Mammary epithelial cell (primary cell): ENCODE measurements at places on chromosomes 12 and 14. TPM values are rescaled to one million over a fixed set of nuclear protein-coding genes. Genes with fewer than 3 reads are reported as not detected.

DNA sequence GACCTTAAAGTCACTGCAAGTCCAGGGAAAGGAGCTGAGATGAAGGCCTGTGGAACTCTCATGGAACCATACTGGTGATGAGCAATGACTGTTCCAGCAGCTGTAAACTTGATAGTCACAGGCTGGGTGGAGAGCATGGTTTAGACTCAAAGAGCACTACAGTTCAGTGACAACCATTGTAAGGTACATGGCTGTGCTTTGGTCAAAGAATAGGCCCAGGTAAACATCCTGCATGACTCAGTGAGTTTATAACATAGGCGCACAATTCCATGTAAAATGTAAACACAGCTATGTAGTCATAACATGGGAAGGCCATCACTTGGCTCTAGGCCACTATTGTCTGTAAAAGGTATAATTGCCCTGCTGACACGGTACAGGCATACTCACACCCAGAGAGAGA lies 119.3 kb upstream of the FSCB start:
- no peak for DNase-seq

- DNase-seq: no peak
Observed at GRCh38 chr12:108358580-108358965, 19.5 kb upstream of the CMKLR1 start.

GRCh38 chr12:108313241-108313605 lies 25.9 kb downstream of the CMKLR1 start:
- no peak for DNase-seq

DNA sequence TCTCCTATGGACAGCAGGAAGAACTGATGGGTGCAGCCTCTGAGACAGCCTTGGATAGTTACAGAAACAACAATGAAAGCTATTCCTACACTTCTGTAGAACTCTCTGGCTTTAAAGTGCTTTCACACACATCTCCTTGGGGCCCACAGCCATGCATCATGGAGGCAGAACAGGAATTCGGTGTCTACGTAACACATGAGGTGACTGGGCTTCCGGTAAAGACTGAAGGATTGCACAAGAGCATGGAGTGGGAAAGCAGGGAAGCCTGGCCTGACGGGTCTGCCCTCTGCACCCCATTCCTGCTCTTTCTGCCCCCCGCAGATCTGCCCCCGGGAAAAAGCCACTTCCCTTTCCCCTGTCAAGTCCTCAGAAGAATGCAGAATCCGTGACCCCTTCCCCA lies 82.6 kb downstream of the VWF start:
- no peak for DNase-seq

GRCh38 chr12:119019166-119019565 lies 37.8 kb downstream of the SRRM4 start:
- no peak for DNase-seq

DNA sequence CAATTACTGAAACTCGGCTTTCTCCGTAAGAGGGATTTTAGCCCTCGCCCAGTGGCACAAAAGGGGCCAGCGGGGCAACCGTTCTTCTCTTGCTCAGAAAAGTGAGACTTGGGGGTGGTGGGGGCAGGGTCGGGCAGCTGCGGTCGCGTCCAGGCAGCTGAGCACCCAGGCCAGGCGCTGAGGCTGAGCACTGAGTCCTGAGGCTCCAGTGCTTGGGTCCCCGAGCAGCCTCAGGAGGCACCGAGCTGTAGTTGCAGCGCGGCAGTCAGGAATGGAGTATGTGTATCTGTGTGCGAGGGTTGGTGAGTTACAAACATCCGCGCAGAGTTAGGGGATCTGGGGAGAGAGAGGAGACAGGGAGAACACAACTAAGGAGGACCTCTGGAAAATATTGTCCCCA lies 4.1 kb upstream of the HOXC6 start:
- DNase-seq: no peak

GRCh38 chr12:111099186-111099585 lies 178.8 kb upstream of the MYL2 start:
- DNase-seq: no peak

DNA sequence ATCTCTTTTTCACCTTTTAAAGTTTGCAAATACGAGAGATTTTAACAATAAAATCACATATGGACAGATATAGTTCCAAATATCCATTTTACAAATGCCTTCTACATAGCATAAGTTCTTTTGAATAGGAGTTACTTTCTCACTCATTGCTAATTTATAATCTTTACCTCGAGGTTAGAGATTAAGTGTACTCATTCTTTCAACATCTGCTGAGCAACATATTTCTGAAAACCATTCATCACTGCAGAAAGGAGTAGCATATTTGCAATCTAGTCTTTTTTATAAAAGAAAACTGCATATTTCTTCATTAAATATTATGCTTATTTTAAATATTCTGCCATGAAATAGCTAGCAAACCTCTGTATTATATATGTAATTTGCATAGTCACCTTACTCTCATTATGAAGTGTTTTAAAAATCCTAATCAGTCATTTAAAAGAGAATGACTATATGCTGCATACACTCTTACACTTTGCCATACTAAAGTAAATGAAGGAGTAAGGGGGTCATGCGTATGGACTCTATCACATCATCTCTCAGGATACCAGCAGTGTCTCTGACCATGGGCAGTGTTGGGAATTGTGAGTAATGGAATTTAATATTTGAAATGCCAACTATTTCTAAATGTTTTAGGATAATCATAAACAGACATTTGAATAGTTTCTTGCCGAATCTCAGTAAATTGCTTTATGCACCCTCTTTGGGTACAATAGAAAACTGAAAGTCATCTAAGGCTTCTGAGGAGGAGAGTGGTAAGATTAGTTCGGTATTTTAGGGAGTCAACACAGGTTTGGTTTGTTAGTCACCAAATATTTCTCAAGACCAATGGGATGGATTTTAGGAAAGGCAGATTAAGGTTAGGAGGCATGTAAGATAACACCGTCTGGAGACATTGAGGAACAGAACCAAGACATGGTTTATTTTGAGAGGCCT lies 524.8 kb upstream of the ATP2B1 start:
- DNase-seq: no peak

- DNase-seq: no peak
Observed at GRCh38 chr14:96581026-96581425, 78.8 kb downstream of the PAPOLA start.

DNA sequence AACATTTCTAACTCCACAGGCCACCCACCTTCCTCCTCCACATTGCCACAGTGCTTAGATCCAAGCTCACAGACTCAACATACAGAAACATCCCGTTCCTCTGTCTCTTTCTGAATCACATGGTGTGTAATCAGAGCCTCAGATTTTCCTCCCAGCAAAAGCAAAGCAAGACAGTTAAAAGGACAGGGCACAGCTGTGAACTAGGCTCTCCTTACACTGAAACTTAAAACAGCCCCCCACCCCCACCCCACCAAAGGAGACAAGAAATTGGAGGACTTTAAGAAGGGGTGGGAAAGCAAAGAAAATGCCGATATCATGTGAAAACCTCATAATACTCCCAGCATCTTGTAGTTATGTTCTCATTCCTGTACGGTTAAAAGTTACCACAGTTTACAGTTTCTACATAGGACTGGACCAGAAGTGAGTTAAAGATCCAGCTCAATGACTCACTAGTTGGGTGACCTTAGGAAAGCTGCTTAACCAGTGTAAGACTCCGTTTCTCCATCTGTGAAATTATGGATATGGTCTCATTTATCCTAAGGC lies 4.8 kb downstream of the YBX3 start:
- peak; percentile 61 for DNase-seq

DNA sequence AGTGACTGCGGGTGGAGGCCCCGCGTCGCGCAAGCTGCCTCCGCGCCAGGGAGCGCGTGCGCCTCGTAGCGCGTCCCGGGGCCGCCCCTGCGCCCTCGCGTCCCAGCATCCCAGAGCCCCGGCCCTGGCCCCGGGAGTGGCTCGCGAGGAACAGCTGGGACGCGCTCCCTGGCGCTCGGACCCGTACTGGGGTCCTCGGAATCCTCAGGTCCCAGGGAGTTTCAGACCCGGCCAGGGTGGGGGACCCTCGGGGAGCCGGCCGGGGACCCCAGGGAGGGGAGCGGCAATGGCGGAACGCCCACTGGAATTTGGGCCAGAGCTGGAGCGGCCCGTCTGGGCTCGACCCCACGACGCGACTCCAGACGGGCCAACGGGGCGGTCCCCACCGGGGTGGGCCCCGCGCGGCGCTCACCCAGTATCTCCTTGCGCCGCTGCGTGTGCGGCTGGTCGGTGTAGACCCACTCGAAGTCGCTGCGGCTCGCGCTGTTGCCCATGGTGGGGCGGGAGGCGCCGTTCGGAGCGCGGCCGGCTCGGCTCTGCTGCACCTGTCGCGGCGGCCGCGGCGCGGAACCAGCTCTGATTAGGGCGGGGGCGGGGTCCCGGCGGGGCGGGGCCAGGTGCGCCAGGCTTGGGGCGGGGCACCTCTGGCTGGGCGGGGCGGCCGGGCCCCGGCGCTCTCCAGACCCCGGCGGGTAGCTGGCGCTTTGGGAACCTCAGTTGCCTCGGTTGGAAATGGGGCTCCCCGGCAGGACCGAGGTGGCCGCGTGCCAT lies at the start of gene DEGS2:
Gene DEGS2, minus strand, starts transcription at position 552 of the 771 bp plus-strand sequence. Its CDS starts 58 bp downstream, at position 494.
- DNase-seq: no peak

DNA sequence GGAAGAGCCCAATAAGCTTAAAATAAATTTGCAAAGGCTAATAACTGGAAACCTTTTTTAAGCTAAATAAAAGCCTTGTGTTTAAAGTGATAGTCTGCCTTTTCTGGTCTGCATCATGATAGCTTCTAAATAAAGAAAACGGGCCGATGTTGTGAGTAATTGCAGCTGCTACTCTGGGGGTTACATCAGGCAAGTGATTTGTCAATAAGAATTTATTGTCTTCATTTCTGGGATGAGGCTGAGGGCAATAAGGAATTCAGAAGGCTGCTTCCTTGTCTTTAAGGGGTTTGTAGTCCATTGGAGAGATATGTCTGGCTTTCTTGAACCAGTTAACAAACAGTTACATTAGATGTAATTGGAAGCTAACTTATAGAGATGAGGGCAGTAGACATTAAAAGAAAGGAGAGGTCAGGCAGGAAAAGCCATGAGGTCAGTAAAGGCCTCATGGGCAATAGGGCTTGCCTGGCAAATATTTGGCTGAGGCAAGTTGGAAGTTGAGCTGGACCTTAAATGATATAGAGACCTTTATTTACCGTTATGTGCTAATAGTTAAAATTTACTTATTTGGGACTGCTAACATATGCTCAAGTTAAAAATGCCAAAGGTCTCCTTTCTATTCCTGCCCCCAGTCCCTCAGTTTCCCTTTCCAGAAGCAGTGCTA lies 85.0 kb downstream of the CRADD start:
- DNase-seq: no peak

- DNase-seq: no peak
Observed at GRCh38 chr12:132717011-132717410, 6.4 kb downstream of the PGAM5 start.

DNA sequence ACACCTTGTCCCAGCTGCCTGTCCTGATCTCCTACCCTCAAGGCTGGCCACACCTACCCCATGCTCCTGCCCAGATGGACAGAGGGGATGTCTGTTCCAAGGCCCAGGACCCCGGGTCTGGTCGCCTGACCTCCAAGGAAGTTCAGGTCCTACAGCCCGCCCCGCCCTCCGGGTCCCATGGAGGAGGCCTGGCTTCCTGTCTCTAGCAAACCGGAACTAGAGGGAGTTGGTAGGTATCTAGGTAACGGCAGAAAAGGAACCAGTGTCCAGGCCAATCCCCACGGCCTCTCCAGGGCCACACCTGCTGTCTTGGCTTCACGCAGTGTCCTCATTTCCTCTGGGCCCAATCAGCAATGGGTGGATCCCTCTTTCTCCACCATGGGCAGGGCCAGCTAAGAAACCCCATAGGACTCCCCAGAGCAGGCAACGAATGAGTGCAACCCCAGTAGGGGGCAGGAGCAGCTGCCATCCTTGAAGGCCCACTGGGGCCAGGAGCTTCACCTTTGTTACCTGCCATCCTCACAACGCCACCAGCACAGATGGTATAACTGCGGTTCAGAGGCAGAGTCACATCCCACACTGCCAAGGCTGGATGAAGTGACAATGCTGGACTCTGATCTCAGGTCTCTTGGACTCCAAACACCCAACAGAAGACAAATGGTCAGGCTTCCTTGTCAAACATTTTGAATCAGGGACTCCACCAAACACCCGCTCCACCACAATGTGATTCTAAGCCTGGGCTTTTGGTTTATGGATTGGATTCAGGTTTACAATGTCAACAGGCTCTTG lies 25.1 kb upstream of the RPLP0 start:
- no peak for DNase-seq

DNA sequence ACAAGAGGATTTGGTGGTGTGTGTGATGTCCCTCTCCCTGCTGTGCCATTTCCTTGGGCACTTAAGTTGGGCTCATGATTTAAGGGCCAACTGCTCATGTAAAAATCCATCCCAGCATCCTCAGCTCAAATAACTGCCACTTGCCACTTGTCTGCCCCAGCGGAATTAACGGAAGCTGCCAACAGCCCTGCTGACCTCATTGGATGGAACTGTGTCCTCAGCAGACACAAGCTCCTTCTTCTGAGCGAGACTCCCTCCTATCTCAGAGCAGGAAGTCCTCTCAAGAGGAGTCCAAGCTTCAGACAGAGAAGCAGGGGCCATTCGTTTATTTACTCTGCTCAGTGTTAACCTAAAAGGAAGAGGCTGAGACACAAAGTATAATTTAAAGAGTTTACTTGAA lies 29.6 kb upstream of the PRMT8 start:
- no peak for DNase-seq

GRCh38 chr12:71551529-71551928 lies 111.9 kb downstream of the LGR5 start:
- DNase-seq: no peak

GRCh38 chr14:94677213-94677612 lies 65.0 kb downstream of the SERPINA3 start:
- no peak for DNase-seq

DNA sequence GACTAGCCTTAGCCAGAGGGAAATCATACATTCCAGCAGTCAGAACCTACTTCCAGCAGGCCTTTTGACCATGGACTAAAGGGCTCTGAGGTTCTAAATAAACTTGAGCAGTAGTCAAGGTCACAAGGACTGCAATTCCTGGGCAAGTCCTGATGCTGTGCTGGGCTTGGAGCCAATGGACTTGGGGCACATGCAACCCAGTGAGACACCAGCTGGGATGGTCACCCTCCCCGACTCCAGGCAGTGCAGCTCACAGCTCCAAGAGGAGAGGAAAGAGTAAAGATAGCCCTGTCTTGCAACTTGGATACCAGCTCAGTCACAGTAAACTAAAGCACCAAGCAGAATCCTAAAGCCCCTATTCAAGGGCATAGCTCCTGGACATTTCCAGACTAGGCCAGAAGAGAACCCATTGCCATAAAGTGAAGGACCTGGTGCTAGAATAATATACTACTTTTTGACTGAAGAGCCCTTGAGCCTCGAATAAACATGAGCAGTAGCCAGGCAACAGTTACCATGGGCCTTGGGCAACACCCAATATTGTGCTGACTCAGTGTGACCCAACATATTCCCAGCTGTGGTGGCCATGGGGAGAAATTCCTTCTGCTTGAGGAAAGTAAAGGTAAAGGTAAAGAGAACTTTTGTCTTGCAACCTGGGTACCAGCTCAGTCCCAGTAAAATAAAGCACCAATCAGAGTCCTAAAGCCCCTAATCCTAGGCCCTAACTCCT lies 226.2 kb upstream of the CLEC14A start:
- DNase-seq: no peak

- no peak for DNase-seq
Observed at GRCh38 chr12:39125566-39125965, 220.2 kb upstream of the CPNE8 start.

- no peak for DNase-seq
Observed at GRCh38 chr12:53750812-53751335, 905 bp downstream of the CISTR start.

PLCZ1 gene
- 0.67 TPM for total RNA-seq

ACACB gene
- total RNA-seq: 4.7 TPM

SYCP3 gene
- total RNA-seq: not detected in 2 replicates

IAPP gene
- not detected in 2 replicates for total RNA-seq

IL31 gene
- total RNA-seq: not detected

PLA2G1B gene
- not detected for total RNA-seq

CLEC14A gene
- total RNA-seq: 0.13 TPM in 1 of 2 replicates, not detected in the other

BMP4 gene
- 1.2 TPM for total RNA-seq

SUSD6 gene
- 43.5 and 45.6 TPM in 2 replicates for total RNA-seq

RBP5 gene
- total RNA-seq: not detected
